ENCODE measurements at places on chromosomes 2 and 18.
A peak's percentile ranks its signal among the peaks of the same experiment; 100 is the strongest.

DNA sequence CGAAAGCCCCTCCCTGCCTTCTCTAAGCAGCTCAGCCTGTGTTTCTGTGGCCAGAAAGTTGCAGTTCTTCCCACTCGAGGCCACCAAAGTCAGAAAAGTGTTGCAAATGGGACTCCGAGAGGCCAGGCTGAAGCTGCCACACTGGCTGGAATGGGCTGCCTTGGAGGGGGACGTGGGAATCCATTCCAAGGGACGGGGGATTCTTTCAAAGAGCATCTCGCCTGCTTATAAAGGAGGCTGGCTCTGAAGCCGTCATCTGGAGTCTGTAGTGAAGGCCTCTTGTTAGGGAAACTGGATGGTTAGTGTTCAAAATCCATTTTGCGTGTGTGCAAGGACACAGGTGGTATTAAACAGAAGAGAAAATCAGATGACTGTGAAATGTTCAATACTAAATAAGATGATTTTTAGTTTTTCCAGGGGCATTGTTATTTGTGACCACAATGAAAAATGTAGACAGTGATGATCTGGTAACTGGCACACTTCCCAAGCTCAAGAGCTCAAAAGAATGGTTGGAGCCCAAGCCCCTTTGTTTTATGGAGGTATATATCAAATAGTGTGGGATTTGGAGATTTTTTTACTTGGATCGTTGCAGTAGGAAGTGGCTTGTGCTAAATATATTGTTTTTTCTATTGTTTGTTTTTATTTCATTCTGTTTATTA lies 782 bp downstream of the FAM228B start:
- DNase-seq, result peak; percentile 7

DNA sequence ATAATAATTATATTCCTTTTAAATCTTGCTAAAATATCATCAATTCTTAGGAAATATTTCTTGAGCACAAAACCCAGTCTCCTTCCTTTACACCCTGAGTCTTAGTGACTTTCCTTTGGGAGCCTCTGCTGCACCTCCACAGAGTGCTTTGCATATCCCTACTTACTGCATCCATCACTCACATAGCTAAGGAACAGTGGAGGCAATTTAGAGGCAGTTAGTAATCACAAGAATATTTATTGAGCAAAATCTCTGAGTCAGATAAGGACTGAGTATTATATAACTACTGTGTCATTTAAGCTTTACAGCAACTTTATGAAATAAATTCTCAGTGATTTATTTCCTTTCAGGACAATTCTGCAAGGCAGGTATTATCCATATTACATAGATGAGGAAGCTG lies 327.7 kb downstream of the TMX3 start:
- no peak for DNase-seq

- no peak for DNase-seq
Measured at GRCh38 chr2:112547333-112547732, 5.1 kb downstream of the POLR1B start.

DNA sequence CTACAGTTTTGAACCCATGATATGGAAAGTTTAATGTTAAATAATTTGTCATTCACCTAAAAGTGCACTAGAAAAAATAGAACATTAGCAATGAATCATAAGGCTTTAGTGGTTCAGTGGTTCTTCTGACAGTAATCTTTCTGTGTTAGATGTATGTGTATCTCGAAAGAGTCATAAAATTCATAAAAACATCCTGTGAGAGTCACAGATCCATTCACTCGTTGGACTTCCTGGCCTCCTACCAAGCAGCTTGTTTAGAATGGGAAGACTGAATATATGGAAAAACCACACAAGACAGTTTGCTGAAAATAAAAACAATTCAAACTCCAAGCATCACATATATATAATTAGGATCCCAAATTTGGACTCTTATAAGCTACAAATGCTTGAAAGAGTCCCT lies 34.8 kb downstream of the ADNP2 start:
- no peak for DNase-seq

DNA sequence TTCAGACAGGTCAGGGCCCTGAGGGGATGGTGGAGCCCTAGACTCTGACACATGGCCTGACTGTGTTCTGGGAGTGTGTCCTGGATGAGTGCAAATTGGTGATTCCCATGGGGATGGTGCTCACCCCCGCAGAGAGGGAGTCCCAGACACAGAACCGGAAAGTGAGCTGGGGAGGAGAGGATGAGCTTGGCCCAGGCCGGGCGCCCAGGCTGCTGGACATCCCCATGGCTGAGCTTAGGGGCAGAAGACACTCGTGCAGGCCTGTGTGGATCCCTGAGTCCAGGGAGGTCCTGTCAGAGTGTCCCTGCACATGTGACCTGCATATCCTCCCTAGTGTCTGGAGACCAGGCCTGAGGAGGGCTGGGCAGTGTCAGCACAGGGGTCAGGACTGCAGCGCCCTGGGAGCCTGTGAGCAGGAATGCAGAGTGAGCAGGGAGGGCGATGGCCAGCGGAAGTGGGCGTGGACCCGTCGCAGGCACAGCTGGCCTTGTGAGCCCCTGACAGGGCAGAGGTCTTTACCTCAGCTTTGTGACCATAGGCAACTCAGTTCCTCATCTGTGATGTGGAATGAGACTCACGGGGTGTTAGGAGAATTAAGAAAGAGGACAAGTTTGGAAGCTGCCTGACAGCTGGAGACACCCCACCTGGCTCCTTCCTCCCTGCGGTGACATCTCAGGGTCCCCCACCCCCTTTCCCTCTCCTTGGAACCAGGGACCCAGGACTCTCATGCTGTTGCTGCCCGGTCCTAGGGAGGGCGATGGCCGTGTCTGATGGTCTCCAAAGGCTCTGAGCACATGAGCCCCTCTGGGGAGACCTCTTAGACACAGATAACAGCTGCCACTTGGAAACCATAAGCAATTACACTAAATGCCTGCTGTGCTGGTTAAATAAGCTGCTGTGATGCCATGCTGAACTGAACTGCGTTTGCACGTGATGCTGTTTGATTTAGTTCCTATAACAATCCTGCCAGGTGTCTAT lies 62.6 kb upstream of the HS6ST1 start:
- no peak for DNase-seq

- DNase-seq, result no peak
Measured at GRCh38 chr18:48913775-48914174, 37.0 kb downstream of the SMAD7 start.

- DNase-seq, result no peak
Measured at GRCh38 chr2:202682274-202682673, 47.5 kb downstream of the FAM117B start.

- DNase-seq, result no peak
Measured at GRCh38 chr2:122707224-122707824, 951.9 kb downstream of the TSN start.

DNA sequence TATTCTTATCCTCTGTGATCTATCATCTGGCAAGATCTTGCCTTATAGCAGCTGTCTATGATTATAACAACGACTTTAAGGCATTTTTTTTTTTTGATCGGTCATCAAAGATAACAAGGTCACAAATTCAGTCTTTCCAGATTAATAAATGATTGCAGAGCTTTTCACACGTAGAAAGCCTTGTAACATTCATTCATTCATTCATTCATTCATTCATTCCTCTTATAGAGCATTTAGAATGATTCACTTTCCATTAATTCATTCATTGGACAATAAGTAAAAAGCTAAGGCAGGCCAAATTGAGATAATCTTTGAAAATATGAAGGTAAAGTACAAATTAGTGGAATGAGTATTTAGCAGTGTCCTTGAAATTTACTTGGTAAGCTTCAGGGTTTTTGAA lies 223.7 kb downstream of the NUP35 start:
- DNase-seq, result no peak

- DNase-seq, result peak; percentile 33
Measured at GRCh38 chr2:108607706-108608301, 73.5 kb downstream of the LIMS1 start.

GRCh38 chr18:47077111-47077510 lies 41.7 kb upstream of the ELOA2 start:
- no peak for DNase-seq

- no peak for DNase-seq
Measured at GRCh38 chr2:112142525-112143078, 4.4 kb downstream of the FBLN7 start.

DNA sequence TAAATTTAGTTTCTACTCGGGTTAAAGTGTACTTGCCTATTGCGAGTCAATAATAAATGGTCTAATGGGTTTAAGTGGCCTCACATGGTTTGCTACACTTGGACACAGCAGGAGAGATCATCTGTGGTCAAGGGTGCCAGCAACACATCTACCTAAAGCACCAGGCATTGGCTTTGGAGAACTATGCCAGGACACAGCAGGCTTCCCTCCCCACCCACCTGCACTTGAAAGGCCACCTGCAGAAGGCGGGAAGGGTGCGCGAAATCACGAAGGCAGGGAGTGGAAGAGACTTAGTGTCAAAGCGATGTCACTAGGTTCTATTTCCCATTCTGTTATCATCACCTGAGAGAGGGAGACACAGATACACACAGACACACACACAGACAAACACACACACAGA lies 44.5 kb downstream of the MYT1L start:
- DNase-seq, result no peak

GRCh38 chr18:38790303-38790702 lies 1224.7 kb upstream of the CELF4 start:
- DNase-seq, result no peak

DNA sequence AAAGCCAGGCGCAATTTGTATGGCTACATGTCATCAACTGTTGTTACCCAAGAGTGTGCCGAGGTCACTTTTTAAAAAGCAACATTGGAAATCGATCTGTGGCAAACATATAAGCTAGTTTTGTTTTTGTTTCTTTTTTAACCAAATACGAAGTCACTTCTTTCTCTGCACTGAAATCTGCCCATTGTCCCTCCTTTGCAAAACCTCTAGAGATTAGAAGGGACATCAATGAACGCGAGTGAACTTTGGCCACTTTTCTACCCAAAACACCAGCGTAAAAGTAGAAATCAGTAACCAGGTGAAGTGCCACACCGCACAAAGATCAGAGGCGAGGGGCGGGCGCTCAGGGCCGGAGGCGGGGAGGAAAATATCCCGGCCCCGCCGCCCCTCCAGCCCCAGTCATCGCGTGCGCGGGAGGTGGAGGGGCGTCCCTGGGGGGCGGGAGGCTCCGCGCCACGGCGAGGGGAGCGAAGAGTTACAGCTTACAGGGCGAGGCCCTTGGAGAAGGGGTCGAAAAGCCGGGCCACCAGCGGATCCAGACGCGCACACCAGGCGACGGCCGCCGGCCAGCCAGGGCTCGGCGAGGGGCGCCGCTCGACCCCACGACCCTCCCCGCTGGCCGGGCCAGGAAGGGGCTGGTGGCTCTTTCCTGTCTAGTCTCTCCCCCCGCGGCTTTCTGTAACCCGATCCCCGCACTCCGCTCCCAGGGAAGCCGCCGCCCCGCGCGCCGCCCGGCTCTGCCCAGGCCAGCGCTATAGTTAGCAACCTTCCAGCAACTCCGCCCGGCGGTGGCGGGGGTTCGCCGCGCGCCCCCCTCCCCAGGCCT lies 993 bp downstream of the RBMS1 start:
- DNase-seq, result peak; percentile 56

- no peak for DNase-seq
Measured at GRCh38 chr18:75638223-75638775, 210.8 kb upstream of the SMIM21 start.
